ENCODE measurements at places on chromosomes 16 and 17.

DNA sequence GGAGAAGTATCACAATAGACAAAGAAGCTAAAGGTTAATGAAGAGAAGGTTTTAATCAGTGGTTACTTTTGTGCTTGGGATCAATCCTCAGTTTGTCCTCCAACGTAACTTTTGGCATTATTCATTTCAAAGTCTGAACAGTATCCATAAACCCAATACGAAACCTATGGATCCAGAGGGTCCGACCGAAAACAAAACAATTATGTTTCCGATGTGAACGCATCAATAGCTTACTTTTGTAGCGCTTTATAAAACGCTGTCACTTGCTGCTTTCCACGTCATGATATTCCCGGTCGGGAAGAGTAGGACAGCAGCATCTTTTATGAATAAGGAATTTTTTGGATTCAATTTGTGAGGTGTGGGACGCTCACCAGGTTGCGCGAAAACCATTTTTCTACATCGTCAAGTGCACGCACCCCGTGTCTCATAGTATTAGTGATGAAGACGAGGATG lies 383.8 kb downstream of the ZFHX3 start:
- DNase-seq, result no peak

DNA sequence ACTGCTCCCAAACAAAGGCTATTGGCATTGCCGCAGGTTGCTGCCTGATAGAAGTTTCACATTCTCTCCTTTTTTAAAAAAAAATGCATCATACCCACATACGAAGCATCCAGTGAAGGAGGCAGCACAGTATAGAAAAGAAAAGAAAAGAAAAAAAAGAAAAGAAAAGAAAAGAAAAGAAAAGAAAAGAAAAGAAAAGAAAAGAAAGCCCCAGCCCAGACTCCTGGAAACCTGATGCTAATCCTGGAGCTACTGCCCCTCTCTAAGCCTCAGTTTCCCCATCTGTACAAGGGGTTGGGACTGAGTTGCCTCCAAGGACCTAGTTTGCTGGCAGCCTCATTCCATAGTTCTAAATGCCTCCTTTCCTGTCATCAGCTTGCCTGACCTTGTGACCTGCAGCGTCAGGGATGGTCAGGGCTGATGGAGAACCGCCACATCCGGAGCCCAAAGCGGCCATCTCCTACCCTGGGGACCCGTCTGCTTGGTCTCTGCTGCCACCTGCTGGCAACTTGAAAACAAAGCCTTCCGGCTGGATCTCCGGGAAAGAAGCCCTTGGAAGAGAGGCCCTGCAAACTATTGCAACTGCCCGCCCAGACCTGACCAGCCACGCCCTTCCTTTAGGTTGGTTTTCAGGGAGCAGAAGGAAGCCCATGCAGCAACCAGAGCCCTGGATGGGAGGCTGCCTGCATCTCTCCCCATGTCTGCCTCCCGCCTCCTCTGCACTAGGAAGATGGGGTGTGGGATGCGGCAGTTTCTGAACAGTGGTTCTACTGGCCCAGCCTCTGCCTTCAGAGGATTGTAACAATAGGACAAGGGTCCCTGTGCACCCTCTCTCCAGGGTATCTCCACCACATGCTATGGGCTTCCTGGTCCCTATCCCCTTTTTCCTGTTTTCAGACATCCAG lies 13.0 kb downstream of the AIPL1 start:
- peak; percentile 10 for DNase-seq

DNA sequence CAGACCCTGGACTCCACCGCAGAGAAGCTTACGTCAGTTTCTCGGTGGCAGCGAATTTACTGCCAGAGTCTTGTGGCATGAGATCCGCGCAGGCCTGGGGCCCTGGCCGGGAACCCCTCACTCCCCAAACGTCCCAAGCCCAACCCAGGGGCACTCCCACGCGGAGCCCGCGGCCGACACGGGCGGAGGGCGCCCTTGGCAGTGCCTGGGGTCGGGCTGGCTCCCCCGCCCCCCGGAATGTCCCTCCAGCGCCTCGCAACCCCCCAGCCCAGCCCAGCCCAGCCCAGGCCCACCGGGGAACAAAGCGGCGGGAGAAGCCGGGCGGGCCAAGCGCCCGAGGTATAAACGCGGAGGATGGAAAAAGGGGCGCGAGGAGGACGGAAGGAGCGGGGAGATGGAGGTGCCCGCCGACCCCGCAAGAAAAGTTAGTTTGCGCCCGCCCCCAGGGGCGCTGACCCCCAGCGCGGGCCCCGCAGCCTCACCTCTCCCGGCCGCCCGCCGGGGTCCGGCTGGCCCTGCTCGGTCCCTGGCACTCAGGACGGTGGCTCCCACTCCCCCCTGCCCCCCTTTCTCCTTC lies 330 bp downstream of the CASKIN2 start:
- DNase-seq, result no peak

DNA sequence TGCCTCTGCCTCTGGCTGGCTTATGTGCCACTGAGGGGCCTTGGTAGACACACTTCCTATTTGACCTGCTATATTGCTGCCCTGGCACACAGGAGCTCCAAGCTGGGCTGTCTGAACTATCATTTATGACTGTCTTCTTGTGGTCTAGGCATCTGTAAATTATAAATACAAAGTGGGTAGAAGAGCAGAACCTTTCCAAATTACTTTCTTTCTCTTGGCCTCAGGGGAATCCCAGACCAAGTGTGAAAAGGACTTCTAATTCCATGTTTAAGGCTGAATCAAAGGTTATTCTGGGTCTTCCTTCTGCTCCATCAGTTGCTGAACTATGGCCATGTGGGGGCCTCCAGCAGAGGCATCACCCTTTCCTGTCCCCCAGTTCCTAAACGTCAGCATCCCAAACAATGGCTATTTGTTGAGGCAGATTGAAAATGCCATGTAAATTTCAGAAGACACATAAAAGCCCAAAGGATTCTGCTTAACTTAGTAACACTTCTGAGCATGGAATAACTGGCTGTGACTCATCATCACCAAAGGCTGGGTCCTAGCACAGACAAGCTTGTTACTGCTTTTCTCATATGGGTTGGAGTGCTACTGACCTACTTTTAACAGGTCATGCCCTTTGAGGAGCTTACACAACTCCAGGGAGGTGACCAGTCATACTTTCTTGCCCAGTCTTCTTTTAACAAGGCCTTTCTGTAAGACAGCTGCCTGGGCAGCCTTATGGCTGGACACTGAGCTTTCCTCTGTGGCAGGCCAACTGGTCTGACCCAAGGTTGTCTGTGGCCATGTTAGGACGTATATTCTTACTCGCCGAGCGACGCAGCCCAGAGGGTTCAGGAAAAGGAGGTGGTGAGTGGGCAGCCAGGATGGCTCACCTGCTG lies 154.8 kb downstream of the VPS53 start:
- no peak for DNase-seq

DNA sequence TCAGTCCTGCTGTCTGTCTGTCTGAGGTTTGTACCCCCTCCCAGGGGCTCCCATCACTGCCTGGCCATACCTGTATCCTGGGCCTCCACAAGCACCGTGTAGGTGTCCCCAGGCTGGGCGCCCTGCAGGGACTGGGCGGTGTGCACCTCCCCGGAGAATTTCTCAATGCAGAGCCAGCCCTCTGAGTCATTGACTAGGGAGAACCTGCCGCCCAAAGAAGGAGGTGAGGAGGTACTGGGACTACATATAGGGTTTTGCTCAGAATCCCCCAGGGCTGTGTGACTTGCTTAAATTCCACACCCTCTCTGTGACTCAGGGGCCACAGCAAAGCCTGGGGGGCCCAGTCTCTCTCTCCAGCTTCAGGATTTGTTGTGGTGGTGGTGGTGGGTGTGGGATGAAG lies 7.6 kb downstream of the CDH16 start:
- no peak for DNase-seq

DNA sequence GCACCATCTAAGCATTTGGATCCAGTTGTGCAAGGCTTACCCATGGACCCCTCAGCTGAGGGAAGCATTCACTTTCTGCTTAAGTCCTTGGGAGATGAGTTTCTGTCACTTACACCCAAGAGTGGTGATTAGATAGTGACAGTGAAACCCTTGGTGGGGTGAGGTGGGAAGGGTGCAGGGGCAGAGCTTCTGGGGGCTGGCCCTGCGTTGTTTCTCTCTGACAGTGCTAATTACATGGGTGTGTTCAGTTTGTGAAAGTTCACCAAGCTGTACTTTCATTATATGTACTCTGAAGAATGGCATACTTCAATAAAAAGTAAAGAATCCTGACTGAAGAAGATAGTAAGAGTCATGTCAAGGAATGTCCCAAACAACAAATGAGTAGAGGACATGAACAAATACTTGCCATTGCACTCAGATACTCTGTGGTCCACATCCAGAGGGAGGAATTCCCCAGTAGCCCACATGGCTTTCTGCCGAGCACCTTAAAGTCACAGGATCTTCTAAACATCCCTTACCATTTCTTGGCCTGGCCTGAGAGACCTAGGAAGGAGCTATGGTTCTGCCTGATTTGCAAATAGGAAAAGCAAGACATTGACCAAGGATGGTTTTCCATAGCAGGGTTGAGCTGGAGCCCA lies 8.4 kb downstream of the CHST6 start:
- DNase-seq, result no peak

GRCh38 chr16:77536809-77537208 lies 102.0 kb upstream of the ADAMTS18 start:
- DNase-seq, result no peak

GRCh38 chr17:7440113-7440833 lies 961 bp downstream of the FGF11 start:
- no peak for DNase-seq

GRCh38 chr17:49676276-49676868 lies 1.5 kb downstream of the SPOP start:
- DNase-seq, result no peak

DNA sequence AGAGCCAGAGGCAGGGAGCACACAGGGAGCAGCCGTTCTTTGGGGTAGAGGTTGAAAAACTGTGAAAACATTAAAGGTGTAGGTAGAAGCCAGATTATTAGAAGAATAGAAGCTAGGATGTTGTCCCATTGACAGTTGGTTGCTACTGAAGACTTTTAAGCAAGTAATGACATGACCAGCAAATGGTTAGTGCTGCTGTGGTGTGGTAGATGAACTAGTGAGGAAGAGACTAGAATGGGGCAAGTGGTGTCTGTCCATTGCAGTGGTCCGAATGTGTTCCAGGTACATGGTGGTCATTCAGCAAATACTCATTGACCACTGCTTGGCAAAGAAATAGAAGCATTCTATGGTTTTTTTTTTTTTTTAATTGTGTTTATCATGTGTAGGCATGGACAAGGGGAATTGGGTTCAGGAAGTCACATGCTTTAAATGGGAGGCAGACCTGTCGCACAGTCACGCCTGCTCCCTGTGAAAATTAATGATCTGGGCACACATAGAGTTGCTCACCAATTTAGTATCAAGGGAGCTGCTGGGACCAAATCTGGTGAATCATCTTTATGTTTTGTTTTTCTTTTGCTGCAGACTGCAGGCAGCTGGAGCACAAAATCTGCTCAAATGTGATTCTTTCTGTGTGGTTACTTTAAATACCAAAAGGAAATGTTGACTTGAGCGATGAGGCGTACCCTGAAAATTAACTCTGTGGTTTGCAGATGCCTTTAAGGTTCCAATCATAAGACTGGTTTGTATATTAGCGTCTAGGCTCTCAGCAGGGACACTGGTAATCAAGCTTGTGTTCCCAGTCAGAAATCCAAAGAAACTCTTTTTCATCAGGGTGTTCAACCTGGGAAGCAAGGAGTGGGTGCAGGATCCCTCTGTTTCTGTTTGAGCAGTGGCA lies 30.7 kb downstream of the YPEL2 start:
- DNase-seq, result no peak

DNA sequence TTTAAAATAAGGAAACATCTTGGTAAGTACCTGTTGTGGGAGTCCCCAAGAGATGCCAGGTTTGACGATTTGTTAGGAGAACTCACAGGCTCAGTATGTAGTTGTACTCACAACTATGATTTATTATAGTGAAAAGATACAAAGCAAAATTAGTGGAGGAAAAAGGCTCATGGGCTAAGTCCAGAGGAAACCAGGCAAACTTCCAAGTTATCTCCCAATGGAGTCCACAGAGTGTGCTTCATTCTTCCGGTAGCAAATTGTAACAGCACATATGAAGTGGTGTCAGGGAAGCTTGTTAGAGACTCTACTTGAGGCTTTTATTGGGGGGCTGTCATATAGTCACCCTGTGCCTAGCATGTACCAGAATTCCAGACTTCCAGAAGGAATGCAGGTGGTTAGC lies 2.3 kb downstream of the DDX19A start:
- no peak for DNase-seq

DNA sequence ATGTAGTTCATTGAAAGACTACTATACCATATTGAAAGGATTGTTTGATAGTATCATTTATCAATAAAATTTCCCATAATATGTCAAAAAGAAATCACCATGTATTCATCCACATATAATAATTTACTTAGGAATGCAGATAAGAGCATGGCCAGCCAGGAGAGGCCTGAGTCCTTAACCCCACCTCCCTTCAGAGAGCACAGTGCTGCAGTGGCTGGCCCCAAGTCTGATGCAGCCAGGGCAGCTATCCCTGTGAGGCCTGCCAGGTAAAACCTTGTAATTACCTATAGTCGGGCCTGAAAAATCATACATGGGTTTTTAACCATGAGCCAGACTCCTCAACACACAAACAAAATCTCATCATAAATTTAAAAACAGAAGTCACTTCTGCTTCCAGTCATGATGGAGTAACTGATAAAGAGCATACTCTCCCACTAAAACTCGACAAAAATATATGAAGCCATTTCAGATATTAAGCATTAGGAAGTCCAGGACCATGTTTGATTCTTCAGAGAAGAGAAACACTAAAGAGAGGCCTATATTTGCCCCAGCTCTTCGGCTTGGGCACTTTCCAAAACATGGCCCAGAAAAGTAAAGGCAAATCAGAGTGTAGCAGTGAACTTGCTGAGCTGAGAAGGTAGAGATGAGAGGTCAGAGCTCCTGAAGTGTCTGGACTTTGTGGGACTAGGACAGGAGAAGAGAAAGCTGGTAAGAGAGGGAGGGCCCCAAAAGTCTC lies 40.9 kb upstream of the CCNF start:
- DNase-seq, result no peak

DNA sequence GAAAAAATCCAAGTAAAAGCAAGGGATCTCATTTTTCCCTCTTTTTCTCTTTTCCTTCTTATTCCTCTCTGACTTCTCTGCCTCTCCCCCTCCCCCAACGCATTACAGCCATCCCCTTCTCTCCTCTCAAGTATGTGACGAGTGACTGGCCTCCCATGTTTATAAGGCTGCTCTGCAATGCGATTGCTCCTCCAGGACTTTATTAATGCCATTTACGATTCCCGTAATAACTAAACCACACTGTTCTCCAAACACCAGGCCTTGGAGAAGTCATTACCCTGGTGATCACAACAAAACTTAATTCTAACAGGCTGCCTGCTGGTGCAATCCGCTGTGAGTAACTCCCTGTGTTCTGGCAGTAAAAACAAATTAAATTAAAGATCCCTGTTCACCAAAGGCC lies 88.8 kb downstream of the HS3ST3B1 start:
- DNase-seq, result no peak
